Dermis microvascular lymphatic vessel endothelial cell (primary cell): ENCODE measurements at places on chromosomes 1 and 21.

DNA sequence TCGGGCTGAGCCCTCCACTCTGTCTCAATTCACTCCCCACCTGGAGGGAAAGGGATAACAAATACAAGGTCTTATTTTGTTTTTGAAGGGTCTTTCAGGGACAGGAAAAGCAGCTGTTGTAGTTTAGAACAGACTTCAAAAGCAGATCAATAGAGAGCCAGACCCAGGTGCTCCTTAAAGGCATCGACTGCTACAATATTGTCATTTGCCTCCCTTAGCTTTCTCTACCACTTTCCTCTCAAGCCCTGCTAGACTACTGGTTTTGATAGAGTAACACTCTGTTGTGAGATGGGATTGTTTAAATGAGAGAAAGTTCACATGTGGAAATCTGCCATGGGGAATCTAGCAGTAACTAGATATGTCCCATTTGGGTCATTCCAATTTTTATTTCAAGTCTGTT lies 24.0 kb downstream of the RGS7 start:
- no peak for DNase-seq

DNA sequence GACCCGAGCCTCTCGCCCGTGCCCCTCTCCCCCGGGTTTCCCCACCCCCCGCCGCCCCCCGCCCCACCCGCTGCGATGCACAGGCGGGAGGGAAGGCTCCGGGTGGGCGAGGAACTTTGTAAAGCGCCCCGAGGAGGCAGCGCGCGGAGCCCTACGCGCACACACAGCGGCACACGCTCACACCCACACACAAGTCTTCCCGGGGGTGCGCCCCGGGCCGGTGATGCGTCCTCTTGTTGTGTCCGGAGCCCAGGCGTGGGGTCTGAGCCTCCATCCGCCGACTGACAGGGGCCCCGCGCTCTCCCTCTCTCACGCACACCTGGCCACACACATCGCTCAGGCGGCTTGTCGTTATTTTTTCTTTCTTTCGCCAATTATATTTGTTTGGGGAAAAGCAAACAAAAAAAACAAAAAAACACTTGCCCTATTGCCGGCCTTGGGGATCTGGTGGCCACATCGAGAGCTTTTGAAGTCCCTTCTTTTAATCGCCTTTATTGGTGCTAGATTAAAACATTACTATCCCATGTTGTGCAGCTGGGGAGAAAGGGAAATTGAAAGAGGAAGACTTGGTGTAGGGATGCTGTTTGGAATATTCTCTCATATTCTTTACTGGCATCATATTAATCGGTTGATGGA lies 770 bp downstream of the NTNG1 start:
- DNase-seq = peak; percentile 7

DNA sequence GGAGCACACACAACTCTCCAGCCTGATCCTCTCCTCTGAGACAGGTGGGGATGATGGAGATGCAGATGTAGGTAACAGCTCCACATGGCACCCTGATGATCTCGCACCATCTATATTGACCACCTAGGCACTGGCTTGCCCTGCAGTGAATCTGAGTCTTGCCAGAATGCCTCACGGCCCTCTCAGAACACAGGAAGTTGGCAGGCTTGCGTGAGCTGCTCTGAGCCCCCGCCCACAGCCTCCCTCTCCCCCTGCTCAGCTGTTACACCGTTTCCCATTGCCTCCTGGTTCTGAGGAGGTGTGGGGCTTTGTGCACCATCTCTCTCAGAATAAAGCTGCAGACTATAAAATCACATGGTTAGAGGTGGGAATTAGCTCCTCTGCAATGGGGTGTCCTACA lies 48.0 kb downstream of the URB2 start:
- DNase-seq = no peak

DNA sequence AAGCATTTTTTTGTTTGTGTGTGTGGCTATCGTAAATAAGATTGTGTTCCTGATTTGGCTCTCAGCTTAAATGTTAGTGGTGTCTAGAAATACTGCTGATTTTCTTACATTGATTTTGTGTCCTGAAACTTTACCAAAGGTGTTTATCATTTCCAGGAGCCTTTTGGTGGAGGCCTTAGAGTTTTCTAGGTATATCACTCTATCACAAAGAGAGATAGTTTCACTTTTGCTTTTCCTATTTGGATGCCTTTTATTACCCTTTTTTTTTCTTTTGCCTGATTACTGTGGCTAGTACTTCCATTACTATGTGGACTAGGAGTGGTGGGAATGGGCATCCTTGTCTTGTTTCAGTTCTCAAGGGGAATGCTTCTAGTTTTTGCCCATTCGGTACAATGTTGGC lies 109.6 kb downstream of the S1PR1 start:
- DNase-seq = no peak

DNA sequence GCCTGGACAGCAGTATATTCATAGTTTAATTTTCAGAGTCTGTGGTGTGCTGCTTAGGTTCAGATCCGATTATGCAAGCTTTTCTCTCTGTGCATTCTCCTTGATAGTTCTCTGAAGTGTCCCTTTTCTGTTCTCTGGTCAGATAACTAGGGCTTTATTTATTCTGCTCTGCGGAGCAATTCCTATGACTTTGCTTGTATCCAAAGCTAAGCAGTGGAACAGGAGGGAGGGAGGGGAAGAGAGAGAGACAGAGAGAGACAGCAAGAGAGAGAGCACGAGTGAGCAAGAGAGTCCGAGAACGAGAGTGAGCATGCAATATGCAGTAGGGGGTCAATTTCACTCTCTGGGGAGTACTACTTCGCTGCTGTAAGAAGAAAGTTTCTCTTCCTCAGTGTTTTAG lies 113.3 kb downstream of the XPR1 start:
- no peak for DNase-seq

GRCh38 chr1:64046243-64046642 lies 157.2 kb upstream of the UBE2U start:
- DNase-seq = no peak

DNA sequence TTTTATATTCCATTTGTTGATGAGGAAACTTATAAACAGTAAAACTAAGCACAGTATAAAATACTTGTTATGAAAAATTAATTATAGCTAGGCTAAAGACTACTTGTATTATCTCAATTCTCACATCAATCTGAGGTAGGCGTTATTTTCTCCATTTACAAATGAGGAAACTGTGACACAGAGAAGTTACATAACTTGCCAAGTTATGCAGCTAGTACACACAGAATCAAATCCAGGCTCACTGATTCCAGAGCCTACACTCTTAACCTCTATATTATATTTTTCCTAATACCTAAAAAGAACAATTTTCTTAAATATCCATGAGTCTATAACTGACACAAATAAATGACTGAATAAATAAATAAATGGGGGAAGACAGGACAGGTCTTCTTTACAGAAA lies 11.2 kb upstream of the VPS45 start:
- DNase-seq = no peak

- no peak for DNase-seq
Measured at GRCh38 chr1:18536915-18537314, 56.2 kb downstream of the KLHDC7A start.

DNA sequence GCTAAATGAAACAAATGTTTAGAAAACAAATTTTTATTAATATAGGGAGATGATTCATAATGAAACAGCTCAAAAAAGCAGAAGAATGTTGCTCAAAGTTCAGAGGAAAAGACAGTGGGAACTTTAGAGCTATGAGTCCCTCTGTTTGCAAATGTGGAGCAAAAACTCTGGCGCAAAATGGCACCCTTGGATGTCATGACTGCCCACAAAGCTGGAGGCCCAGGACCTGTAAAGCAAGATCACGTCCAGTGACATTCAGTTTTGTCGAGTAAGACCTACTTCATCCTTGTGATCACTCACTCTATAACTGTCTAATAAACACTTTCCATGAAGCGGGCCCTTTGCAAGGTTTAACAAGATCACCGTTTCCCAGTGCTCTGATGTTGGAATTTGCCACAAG lies 9.1 kb upstream of the EXO1 start:
- no peak for DNase-seq

GRCh38 chr1:12136916-12137610 lies 29.7 kb upstream of the TNFRSF1B start:
- DNase-seq = no peak

- DNase-seq = no peak
Measured at GRCh38 chr1:55070293-55071164, 31.2 kb downstream of the PCSK9 start.

DNA sequence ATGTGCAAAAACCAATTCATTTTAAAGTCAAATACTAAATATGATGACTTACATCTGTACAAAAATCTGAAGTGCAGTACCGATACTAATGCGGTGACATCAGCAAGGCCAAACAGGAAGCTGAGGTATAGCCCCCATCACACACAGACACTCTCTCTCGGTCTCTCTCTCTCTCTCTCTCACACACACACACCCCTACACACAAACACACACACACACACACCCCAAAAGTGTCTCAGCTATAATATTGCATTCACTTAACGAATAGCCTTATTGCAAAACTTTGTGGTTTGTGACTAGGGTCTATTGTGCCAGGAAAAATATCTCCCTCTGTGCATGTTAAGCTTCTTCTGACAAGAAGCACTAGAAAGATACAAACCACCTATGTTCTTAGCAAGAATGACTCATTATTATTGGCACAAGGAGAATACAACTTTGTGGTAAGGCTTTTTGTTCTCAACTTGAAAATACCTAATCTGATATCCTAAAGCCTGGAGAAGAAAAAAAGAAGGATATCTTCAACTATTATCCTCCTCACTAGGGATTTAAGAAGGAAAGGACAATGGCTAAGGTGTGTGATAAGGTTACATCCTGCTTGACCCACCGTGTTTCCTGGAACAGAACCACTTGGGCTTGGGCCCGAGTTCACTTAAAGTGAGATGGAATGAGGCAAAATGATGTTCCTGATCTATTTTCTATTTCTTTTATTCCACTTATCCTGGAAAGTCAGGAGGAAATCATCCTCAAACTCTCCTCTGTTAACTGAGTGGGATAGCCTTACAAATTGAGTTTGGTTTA lies 107.1 kb downstream of the NIBAN1 start:
- DNase-seq = no peak

DNA sequence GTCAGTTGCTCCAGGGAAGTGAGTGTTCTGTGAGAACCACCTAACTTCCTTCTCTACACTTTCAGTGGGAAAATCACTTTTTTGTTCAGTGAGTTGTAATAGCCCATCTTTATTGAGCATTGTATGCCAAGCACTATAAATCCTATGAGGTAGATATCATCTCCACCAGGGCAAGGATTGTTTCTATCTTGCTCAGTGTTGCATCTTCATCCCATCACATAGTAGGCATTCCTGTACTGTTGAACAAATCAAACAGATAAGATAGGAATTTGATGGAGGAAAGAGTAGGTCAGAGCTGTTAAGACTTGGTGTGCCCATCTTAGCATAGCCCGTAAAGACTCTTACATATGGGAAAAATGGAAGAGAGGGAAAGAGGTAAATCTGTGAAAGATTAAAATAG lies 2.9 kb upstream of the PIGV start:
- DNase-seq = no peak

DNA sequence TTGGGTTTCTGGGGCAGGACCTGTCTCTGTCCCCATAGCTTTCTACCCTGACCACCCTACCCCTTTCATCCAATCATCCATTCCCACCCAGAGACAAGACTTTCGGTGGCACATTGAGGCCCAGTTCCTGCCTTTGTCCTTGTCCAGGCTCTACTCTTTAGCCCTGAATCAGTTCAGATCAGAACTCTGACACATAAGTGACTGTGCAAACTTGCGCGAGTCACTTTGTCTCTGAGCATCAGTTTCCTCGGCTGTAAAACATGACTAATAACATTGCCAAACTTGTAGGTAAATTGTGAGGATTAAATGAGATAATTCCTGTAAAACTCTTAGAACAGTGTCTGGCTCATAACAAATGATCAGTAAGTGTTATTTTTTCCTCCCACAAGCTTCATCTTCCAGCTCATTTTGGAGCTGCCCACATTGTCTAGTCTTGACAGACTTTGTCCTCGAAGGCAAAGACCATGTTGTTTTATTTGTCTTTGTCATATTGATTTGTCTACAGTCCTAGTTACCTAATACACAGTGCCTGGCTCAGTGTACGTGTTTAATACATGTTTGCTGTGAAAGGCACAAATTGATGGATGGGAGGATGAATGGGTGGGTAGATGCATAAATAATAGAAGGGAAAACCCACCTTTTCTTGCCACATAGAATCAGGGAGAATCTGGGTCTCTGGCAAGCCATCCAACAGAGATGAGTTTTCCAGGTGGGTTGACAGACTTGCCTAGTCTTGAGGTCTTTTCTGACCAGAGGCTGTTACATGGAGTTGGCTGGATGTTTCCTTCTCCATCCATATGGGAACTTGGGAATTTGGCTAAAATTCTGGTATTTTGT lies 262.9 kb downstream of the OMA1 start:
- no peak for DNase-seq

DNA sequence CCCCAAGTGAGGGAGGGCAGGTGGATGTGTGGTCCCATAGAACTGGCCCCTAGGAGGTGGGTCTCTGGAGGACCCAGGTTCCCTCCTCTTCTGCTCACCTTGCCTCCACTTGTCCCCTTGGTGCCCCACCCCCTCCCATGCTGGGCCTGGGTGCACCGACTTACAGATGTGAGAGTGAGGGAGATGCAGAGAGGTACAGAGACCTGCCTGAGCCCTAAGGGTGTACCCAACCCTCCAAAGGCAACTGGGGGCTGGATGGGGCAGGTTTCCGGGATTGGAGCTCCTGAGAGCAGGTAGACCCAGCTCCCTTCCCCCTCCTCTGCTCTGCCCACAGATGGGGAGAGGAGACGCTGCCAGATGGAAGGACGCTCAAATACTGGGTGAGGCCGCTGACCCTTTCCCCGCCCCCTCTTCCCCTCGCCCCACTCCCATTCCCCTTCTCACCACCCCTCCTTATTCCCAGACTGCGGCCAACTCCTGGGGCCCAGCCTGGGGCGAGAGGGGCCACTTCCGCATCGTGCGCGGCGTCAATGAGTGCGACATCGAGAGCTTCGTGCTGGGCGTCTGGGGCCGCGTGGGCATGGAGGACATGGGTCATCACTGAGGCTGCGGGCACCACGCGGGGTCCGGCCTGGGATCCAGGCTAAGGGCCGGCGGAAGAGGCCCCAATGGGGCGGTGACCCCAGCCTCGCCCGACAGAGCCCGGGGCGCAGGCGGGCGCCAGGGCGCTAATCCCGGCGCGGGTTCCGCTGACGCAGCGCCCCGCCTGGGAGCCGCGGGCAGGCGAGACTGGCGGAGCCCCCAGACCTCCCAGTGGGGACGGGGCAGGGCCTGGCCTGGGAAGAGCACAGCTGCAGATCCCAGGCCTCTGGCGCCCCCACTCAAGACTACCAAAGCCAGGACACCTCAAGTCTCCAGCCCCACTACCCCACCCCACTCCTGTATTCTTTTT lies 10.3 kb downstream of the TINAGL1 start:
- DNase-seq = no peak

- peak; percentile 44 for DNase-seq
Measured at GRCh38 chr1:171245458-171246064, 2.7 kb upstream of the FMO1 start.

DNA sequence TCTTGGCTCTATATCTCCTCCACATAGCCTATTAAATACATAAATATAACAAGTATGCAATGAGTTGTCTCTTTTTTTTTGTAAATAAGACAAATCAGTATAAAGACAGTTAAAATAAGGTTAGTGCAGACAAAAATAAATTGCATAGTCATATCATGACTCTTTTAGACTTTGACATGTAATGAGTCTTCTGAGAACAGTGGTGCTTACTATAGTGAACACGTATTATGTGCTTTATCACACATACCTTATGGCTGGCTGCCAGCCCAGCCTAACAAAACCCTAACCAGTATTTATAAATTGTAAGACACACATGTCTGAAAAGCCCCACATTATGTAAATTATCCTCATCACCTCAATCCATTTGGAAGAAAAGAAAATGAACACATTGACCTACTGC lies 29.1 kb upstream of the F13B start:
- DNase-seq = no peak
